GM10248 (cell line): ENCODE measurements at places on chromosomes 2 and 18.

- DNase-seq: no peak
Observed at GRCh38 chr18:24543795-24544498, 83.5 kb downstream of the HRH4 start.

DNA sequence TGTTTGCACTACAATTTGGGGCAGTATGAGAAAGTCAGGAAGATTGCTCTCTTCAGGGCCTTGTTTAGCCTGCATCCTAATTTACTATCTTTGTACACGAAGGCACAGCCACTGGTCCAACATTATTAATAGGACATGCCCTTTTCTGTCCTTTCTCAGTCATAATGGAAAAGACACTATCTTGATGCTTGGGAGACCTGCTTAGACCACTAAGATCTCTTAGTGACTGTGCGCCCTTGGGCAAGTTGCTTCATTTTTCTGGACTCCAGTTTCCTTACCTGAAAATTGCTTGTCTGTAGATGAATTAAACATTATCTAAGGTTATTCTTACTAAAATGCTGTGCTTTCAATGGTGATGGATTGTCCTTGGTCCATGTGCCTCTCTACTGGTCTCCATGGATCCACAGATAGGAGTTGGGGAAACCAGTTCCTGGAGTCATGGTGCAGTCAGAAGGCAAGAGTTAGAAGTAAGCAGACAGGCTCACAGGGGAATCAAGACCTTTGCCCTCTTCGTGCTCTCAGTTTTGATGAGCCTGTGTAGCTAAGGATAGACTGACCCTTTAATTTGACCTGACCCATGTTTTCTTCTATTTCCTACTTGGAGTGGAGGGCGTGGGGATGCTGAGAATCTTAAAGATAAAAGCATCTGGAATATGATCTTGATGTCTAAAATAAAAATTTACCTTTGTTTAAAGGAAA is 114.0 kb downstream of the RAPGEF4 start:
- no peak for DNase-seq

GRCh38 chr2:109637749-109638570 is 23.8 kb downstream of the SOWAHC start:
- DNase-seq: peak; percentile 35

DNA sequence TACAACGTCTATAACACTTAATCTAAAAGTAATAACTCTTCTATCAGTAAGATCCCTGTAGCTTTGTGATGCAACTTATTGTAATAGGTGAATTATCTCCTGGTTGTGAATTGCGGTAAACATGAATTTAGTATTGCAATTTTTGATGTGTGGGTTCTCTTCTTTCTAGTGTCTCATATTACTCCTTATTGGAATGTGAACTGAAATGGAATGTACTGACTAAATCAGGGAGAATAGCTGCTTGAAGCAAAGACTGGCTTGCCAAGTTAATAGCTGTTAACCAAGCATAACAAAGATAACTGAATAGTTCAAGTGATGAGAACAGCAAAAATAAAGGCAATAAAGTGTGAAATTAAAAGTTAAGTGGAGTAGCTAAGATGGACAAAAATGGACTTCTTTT is 60.5 kb upstream of the TFPI start:
- DNase-seq: no peak

GRCh38 chr2:11805920-11806319 is 59.5 kb downstream of the LPIN1 start:
- no peak for DNase-seq

DNA sequence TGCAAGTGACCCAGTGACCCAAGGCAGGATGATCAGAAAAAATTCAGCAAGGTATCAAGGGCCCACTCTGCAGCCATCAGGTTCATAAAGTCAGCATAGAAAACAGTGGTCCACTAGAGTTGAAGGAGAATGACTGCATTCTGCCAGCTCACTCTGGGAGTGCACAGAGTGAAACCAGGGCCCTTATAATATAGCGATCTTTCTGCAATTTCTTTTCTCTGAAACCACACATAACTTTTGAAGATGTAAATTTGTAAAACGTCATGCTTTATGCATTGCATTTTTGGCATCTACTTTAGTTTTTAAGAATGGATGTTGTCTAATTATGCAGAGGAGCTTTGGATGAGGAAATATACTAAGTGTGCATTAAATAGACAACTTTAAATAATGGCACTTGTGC is 225.0 kb upstream of the SMIM21 start:
- no peak for DNase-seq

DNA sequence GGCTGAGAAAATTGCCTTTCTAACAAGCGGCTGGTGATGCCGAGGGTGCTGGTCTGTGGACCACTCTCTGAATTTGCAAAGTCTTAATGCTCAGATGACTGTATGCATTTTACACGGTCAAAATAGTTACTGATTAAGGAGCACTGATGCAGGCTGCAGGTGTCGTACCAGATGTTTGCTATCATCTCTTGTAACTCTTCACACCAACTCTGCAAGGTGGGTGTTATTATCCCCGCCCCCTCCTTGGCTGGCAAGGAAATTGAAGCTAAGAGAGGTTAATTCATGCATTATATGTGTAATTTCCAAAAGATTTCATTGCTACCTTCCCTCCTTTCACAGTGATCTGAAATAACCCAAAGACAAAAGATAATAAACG is 13.0 kb upstream of the LBH start:
- no peak for DNase-seq

DNA sequence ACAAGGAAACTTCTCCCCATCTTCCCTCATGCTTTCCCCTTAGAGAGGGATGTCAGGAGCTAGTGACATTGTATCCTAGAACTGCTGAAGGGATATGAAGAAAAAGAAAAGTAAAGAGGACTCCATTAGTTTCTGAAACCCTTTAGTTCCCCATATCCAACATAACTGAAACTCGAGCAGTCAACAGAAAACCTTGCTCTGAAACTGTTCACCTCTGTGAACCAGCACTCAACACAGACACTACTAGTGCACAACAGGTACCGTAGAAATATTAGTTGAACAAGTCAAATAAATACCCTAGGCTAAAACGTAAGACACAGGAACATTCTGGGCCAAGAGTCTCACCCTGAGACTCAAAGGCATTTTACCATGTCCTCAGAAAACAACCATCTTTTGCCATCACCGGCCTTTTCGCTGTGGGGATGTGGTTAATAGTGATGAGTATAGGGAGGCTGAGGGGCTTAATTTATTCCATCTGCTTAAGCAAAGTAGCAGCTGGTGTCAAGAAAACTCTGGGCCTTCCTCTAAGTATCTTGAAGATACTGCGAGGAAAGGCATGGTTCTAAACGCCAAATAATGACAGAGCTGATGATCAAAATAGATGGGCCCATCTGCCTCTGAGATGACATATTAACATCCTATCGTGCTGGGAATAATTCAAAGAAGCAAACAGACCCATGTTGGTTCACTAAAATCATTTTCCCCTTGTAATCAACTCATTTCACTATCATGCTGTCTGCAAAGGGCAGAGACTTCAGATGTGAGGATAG is 156.8 kb downstream of the STK39 start:
- DNase-seq: peak; percentile 38

GRCh38 chr18:77071711-77072292 is 60.8 kb downstream of the MBP start:
- DNase-seq: no peak

DNA sequence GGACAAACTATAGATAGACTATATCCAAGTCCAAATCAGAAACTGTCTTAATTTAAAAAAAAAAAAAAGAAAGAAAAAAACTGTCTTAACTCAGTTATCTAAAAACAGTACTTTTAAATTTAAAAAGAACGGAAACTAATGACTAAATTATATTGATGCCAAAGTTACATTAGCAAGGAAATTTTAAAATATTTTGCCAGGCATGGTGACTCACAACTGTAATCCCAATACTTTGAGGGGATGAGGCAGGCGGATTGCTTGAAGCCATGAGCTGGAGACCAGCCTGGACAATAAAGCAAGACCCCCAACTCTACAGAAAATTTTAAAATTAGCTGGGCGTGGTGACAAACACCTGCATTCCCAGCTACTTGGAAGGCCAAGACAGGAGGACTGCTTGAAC is 30.9 kb downstream of the MEMO1 start:
- DNase-seq: no peak

GRCh38 chr18:6982398-6982797 is 135.2 kb downstream of the LAMA1 start:
- DNase-seq: no peak

GRCh38 chr2:172079416-172079815 is 5.9 kb upstream of the DLX1 start:
- DNase-seq: no peak

DNA sequence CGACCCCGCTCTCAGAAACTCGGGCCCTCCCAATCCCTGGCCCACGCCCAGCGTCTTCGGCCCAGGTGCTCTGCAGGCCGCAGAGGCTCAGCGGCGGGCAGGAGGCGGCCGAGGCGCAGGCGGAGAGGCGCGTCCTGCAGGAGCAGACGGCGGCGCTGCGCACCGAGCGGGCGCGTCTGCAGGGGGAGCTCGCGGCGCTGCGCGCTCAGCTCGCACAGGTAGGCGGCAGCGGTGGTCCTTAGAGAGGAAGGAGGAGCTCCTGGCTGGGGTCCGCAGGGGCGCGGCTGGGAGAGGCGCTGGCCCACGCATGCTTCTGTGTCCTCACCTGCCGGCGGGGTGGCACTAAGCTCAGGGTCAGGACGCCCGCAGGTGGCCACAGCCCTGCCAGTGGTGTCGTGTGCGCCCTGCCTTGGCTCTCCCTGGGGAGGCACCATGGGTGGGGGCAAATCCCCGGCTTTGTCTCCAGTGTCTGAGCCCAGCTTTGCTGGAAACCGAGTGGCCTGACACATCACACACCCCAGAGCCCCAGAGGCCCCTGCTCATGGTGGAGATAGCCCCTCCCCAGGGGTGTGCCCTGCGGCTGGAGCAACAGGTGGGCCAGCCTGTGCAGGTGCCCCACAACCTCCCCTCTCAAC is 14.9 kb upstream of the SNED1 start:
- DNase-seq: peak; percentile 69
